ENCODE measurements at places on chromosomes 3 and 15.
A peak's percentile ranks its signal among the peaks of the same experiment; 100 is the strongest.

DNA sequence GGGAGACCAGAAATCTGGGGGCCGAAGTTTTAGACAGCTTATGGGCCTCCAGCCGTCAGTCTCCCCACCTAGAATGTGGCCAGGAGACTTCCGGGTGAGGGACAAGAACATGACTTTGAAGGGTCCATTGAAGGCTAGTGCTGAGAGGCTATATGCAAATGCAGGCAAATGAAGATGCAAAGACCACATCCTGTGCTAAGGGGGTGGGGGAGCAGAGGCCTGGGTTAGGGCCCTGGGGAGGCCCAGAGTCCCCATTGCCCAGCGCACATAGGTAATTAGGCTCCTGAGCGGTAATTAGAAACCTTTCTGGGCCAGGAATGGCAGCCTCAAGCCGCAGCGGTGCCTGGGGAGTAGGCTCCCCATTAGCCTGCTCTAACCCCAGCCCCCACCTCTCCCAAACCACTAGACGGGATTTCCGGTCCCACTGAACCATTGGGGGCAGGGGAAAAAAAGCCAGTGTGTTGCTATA lies 6.8 kb downstream of the CSK start:
- peak; percentile 67 for DNase-seq

DNA sequence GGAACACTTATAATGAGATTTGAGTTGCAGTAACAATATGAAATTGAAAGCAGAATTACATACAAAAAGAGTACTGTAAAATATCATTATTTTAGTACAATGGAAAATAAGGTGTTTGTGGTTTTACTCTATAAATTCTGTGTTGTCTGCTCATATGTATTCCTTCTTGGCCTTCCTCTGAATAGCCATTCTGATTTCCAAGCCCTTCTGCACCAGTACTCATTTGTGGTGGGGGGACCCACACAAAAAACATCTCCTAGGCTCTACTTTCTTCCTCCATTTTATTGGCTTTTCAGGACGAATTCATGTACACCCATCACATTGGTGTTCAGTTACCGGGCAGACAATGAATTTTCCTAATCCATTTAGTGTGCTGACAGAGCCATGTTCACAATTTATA lies 338.2 kb downstream of the ERC2 start:
- DNase-seq: no peak

DNA sequence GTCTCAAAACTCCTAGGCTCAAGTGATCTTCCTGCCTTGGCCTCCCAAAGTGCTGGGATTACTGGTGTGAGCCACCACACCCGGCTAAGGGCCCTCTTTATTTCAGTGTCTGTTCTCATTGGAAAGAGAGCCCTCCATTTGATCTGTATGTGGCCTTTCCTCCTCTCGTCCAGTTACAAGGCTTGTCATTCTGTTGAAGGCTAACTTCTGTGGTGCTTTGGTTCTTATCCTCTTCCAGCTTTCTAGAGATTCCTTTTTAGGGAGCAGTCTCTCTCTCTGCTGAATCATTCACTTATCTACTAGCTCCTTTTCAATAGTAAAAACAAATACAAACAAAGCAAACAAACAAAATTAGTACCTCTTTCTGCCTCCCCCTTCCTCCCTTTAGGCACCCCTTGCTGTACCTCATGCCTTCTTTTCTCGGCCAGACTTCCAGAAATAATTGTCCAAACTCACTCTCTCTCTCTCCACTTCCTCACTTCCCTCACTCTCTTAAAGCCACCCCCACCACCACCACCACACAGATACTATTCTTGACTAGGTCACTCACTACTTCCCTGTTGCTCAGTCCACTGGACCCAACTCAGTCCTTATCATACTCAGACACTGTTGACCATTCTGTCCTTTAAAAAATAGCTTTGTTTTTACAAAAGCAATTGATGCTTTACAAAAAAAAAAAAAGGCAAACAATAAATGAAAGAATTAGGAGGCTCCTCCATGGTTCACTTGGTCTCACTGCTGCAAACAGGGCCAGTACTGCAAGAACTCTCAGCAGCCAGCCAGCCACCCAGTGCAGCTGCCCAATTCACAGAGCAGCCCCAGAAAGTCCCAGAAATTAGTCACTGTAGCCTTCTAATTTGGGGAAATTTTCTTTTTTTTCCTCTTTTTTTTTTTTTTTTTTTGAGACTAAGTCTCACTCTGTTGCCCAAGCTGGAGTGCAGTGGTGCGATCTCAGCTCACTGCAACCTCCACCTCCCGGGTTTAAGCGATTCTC lies 31.7 kb upstream of the RAB11A start:
- DNase-seq: no peak

DNA sequence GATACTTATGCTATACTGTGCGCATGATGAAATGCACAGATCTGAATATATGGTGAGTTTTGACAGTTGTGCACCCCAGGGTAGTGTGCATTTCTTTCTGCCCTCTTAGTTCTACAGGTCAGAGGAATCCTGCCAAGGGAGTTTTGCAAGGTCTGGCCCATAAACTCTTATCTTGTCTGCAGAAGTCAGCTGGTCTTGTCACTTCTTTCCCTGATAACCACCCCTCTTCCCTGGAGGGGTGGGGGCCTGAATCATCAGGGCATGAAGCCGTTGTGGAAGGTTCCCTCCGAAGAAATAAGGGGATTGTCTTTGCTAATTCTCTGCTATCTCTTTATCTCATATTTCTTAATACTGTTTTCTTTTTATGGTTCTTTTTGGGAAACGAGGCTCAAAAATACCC lies 30.4 kb downstream of the TRIM71 start:
- DNase-seq: no peak

- DNase-seq: no peak
Observed at GRCh38 chr15:87736891-87737389, 519.6 kb downstream of the NTRK3 start.

DNA sequence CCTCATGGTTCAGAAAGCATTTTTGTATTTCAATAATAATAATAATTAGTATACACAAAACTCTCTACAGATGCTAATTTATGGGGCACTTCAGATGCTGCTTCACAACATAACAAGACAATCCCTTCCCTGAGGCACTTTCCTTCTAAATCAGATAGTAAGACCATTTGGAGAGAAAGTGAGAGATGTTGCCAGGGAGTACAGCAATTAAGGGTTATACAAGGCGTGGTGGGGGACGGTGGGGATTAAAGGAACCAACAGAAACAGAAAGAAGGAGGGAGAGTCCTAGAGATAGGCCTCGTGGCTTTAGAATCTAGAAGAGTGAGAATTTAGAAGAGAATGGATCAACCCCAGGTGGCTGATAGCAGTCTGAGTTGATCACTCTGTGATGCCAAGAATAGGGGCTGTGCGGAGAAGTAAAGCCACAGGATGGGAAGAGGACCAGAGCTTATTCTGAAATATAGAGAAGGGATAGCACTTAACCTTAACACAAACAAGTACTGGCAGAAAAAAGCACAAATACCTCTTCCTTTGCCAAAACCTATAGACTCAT lies 76.9 kb downstream of the ETFA start:
- DNase-seq: no peak

DNA sequence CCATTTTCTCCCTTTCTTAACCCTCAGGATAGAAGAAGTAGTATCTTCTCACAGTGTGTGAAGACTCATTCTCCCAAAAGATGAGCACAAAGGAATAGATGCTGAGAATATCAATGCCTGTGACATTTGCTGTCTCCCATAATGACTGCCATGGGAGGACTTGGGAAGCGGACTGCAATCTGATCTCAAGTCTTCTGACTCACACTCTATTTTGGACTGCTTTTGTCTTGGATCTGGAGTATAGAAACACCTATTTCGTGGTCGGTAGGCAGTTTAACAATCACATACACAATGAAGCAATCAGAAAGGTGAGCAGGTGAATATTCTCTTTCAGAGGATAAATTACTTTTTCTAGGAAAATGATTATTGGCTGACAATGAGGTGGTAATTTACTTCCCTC lies 852.0 kb downstream of the FHIT start:
- DNase-seq: no peak

- no peak for DNase-seq
Observed at GRCh38 chr15:80991421-80991820, 1.8 kb upstream of the MESD start.

DNA sequence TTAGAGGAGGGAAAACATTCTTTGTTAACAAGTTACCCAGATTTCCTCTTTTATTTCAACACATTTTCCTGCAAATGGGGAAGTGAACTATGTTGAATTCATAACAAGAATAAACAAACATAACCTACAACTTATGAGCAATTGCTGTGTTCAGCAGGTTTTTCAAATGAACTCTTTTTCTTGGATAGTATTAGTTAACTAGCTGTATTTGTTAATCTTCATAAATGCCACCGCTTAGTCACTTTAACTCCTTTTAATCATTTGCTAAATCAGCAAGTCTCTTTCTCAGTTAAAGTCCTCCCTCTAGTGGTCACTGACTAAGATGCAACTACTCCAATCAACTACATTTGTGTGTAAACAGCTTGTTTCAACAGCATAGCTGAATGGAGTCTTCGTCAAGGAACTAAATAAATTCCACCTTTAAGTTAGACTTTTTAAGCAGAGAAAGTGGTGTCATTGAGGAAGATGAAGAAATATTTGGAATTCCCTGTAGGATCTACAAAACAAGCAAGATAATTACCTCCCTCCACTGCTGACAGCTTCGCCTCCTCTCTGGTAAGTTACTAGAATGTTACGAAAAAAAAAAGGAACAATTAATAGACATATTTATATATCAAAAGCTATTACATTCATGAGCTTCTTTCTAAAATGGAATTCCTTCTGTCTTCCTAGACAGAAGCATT lies 1122.0 kb downstream of the ROBO1 start:
- no peak for DNase-seq

DNA sequence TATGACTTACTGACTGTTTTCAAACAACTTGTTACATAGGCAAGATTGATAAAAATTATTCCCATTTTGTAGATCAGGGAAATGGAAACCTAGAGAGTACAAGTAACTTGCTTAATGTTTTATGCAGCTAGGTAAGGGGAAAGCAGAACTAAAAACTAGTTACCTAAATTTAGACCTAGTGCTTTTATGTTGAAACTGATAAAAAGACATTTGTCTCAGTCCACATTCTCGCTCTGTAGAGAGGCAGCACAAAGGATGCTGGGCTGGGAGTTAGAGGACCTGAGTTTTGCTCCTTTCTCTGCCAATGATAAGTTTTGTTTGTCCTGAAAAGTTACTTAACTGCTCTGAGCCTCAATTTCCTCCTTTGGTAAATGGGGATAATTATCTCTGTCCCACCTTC lies 17.4 kb downstream of the TIMP4 start:
- no peak for DNase-seq

GRCh38 chr3:172370419-172370818 lies 77.8 kb downstream of the GHSR start:
- DNase-seq: no peak

GRCh38 chr3:74532446-74532845 lies 82.0 kb downstream of the CNTN3 start:
- DNase-seq: no peak

DNA sequence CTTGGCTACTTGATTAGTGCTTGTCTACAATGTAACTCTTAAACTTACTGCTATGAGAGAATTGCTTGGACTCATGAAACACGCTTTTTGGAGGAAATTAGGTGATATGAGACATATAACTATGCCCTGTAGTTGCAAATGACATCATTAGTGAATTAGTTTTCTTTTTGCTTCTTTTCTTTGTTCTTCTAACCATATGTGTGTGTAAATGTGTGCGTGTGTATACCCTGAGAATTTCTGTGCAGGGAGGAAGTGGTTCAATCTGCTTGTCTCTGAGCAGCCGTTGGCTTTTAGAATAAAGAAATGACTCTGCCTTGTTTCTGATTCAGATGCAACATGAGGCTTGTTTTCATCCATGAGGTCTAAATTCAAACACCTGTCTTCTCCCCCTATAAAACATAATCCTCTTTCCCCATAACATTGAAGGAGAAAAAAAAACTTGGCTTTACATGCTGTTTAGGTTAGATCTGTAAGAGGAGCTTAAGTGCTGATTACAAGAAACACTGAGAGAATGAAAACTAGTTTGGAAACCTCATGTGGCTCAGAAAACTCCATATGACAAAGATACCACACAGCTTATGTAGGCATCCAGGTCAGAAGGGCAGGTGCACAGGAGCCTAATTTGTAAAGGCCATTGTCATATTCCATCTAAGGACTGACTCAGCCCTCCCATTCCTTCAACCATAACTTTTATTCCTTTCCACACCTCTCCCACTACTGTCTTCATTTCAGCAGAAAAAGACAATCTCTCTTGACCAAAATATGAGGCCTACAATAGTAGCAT lies 30.5 kb upstream of the BLM start:
- DNase-seq: no peak

DNA sequence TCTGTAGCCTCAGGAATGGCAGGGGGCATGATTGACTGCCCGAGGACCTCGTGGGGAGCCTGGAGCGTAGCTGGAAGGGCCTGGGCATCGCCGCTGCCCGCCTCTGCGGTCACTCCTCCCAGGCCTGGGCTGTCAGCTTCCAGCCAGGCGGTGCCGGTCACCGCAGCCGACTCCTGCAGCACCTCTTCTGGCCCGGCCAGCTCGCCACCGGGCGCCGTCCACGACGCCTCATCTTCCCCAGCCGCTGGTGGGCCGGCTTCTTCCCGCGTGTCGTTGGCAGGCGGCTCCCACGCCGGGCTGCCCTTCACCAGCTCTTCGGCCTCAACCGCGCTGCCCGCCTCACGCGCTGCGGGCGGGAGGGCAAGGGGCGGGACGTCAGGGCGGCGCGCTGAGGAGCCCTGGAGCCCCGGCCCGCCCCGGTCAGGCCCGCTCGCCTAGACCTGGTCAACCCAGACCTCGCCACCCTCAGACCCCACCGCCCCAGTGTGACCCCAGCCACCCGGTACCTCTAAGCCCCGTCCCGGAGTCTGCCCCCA lies 1.0 kb downstream of the CSPG5 start:
- peak; percentile 10 for DNase-seq

GRCh38 chr15:64783796-64784195 lies 8.4 kb upstream of the RBPMS2 start:
- DNase-seq: no peak

- no peak for DNase-seq
Observed at GRCh38 chr3:115087512-115087911, 59.6 kb downstream of the ZBTB20 start.

DNA sequence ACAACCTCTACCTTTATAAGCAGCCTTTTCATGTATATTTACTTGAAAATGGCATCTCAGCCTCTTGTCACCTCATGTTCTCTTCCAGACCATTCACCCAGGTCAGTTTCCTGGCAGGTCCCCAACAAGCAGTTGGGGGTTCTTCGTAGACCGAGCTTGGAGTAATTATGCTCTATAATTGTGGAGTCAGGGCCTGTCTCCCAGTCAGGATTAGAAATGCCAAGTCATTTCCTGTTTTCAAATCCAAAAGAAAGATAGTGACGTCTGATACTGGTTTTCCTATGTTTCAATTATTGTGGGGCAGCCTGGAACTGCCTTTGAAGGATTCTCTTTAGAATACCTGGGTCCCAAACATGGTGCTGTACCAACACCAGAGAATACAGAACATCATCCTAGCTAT lies 430.6 kb downstream of the MECOM start:
- no peak for DNase-seq

DNA sequence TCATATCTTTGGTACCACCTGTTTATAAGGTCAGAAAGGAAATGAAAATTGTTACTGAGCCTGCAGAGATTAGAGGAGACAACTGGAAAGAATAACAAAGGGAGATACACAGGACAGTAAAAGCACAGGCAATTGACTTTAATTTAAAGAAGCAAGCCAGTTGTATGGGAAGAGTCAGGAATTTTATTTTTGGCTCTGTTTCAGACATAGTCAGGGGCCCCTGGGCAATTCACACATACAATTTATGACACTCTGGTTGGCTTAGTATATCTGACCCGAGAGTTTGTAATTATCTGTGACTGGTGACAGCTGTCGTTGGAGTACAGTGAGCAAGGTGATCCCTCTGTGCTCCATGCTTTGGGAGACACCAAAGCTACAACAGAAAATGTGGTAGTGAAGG lies 591.9 kb upstream of the NECTIN3 start:
- no peak for DNase-seq
